Gastroesophageal sphincter (tissue), 4 donors: ENCODE measurements at places on chromosomes 12 and 14. TPM values are rescaled to one million over a fixed set of nuclear protein-coding genes. Genes with fewer than 3 reads are reported as not detected.
A peak's percentile ranks its signal among the peaks of the same experiment; 100 is the strongest.

Gene RILPL1
- total RNA-seq = 16.8 TPM

Gene ABCC9
- 61.8 TPM for total RNA-seq

Gene SMOC1
- total RNA-seq = not detected

DNA sequence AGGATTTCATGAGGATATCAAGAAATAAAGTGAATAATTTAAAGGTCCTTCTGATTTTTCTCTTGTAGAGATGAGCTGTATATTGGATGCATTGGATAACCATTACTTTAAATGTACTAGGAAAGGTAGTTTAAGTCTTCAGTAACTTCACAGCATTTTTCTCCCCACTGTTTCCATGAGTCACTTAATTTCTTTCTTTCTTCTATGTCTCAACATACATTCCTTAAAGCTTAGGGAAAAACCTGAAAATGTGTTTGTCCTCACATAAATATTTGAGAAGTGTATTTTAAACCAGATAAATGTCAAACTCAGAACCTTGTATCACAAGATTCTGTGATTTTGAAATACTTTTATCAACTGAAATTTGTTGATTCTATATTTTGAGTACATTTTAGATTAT, 1970.2 kb upstream of the FLRT2 start:
- no peak for ATAC-seq

DNA sequence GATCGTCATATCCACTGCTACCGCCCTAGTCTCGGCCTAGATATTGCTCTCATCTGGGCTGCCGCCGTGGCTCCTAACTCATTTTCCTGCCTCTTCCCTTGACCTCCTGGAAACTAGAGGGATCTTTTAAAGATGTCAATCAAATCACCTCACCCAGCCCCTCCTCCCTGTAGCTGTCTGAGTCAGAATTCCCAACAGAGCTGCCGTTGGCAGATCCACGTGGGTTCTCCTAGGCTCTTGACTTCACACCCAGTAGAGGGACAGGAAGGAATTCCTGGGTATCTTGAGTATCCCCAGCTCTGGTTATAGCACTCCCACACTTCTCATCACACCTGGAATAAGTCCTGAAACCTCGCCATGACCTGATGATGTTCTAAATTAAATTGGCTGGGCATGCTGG, 11.9 kb downstream of the TGFB3 start:
- peak; percentile 11 for ATAC-seq

DNA sequence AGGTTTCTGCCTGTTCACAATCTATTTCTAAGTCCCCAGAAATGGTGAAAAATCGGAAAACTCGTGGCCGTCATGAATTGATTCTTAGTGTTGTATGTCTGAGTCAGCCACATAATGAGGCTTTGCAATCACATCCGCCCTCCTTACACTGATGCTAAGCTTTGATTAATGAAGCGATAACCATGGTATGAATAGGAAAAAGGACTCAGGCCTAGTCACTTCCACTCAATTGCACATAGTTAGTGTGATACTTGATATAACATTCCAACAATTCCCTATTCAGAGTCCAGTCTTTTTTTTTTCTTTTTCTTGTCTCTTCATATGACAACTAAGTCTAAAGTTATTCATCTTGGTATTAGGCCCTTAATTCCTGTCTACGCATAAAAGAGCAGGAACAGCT, 1231.0 kb downstream of the VRK1 start:
- no peak for ATAC-seq

- no peak for ATAC-seq
Measured at GRCh38 chr12:127115468-127116035, 1151.4 kb upstream of the TMEM132C start.

GRCh38 chr12:2395354-2395977, 342.7 kb downstream of the CACNA1C start:
- no peak for ATAC-seq

DNA sequence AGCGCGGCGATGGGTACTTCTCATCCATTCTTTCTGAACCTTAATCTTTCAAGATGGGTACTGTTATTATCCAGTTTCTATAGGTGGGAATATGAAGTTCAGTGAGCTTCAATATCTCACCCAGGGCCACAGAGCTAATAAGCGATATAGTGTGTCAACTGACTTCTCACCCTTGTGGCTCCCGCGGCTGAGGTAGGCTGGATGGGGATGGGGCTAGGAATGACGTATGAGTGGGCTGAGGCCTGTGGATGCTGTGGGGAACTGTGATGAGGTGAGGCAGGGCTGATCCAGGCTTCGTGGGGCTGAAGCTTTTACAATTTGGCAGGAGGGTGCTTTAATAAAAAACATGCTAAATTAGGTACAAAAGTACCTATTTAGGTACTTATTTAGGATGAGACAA, 32.9 kb upstream of the ATP23 start:
- no peak for ATAC-seq
